KG1 (cell line): ENCODE measurements at places on chromosomes 7 and 10.

DNA sequence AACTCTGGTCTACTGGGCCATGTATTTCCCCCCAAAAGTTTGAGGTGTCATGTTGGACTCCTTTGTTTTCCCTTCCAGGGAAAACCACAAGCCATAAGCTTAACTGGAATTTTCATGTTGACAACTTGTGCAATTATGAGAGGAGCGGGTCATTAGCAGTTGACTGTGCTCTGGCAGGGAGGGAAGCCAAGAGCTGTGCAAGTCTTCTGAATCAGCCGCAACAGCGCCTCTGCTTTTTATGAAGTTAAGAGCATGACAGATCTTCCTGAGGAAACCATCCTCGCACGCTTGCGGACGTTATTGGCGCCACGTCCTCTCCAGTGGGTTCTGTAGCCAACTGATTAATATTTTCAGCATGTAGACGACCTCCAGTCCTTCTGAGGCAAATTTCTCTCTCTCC, 148.7 kb upstream of the MKI67 start:
- peak; percentile 45 for DNase-seq

- DNase-seq, result no peak
Measured at GRCh38 chr7:155769701-155770100, 42.6 kb downstream of the SHH start.

GRCh38 chr7:113045379-113045778, 41.2 kb downstream of the GPR85 start:
- no peak for DNase-seq

- no peak for DNase-seq
Measured at GRCh38 chr7:49371771-49372170, 401.7 kb upstream of the VWC2 start.

GRCh38 chr10:44587488-44588318, 202.8 kb upstream of the CXCL12 start:
- DNase-seq, result no peak

DNA sequence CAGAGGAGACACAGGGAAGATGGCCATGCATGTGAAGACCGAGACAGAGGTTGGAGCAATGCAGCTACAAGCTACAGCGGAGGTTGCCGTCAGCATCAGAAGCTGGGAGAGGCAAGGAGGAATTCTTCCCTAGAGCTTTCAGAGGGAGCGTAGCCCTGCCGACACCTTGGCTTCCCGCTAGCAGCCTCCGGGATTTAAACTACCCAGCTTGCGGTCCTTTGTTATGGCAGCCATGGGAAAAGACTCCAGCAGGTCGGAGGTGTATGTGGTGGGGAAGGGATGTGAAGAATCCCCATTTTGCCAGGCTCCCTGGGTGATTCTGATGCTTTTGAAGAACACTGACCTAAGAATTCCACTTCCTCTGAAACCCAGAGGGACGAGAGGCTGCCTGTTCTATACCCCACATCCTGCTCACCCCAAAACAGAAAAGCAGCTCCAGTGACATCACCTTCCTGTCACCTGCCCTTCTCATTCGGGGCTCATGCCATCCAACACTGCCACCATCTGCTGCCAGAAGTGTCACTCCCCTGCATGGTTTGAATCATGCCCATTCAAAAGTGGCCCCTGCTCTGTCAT, 3.3 kb upstream of the SEPHS1 start:
- DNase-seq, result no peak

DNA sequence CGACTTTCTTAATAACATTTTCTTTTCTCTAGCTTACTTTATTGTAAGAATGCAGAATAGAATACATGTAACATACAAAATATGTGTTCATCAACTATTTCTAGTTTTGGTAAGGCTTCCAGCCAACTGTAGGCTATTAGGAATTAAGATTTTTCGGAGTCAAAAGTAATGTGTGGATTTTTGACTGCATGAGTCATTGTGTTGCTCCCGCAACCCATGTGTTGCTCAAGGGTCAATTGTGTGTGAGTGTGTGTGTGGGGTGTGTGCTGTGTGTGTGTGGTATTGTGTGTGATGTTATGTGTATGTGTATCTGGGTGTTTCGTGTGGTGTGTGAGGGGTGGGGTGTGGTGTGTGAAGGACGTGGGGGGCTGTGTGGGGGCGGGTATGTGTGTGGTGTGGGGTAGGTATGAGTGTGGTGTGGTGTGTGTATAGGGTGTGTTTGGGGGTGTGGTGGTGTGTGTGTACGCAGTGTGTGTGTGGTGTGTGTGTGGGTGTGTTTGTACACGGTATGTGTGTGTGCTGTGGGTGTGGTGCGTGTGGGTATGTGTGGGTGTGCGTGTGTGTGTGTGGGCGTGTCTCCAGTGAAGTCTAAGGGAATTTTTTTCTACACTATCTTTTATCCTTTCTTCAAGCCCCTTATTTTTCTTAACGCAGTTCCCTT, 60.5 kb downstream of the RSU1 start:
- DNase-seq, result no peak

DNA sequence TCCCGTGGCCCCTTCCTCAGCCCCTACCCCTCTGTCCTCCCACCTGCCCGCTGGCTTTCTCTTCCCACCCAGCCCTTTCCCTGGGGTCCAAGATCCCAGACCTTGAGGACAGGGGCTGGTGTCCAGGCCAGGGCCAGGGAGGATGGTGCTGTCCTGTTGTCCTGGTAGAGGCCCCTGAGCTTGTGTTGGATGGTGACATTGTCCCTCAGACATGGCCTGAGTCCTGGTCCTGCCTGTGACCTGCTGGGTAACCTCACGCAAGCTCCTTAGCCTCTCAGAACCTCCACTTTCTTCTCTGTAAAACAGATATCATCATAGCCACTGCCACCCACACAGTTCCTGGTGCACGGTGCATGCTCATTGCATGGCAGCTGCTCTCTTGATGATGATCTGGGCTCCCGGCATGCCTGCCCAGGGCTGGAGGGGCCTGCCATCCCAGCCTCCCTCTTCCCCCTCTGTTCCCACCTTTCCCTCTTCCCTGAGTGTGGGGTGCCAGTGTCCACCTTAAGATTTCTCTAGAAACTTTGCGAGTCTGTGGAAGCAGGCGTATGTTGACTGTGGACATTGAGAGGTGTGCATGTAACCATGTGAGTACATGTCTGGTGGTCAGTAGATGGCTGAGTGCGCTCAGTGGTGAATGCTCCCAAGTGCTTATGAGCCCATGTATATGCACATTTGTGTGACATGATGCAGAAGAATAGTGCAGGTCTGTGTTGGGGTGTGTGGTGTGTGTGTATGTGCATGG, 60.4 kb downstream of the NEURL1 start:
- no peak for DNase-seq

DNA sequence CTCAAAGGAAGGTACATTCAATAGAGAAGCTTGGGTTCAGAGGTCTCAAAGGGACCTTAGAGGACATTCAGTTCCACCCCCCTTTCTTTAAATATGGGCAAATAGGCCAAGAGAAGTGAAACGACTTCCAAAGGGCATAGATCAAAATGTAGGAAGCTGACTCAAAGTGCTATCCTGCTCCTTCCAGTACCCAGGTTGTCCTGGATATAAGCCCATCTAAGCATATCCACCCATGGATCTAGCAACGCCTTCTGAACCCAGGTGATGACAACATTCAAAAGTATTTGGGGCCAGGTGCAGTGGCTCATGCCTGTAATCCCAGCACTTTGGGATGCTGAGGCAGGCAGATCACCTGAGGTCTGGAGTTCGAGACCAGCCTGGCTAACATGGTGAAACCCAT, 5.3 kb downstream of the ATXN7L1 start:
- no peak for DNase-seq

DNA sequence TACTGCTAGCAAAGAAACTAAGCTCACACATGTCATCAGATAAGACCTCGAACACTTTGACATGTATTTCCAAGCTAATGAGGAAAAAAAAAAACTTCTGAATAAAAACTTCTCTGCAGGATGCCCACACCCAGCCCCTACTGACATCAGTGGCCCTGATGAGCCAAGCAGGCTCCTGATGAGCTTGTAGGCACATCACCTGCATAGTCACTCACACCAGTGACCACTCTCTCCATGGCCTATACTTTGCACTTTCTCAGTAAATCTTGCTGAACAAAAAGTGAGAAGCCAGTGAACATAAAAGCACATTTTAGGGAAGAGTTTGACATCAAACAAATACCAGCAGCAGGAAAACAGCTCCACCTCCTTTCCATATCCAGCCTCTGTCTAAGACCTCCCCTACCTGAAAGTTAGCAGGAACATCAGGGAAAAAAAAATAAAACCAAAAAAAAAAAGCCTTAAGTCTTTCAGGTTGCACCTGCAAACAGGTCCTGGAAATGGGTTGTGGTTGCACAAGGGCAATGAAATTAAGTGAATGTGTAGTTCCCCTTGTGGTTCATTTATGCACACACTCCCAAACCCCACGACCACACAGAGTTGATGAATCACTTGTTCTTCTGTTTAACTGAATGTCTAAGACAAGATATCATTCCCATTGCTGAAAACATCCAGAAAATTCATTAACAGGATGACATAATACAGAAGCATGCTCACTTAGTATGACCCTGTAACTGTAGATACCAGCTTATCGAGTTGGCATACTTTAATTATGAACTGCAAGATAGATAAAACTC, 205.2 kb upstream of the PDE1C start:
- no peak for DNase-seq

GRCh38 chr10:70932392-70933196, 44.2 kb upstream of the PCBD1 start:
- no peak for DNase-seq

DNA sequence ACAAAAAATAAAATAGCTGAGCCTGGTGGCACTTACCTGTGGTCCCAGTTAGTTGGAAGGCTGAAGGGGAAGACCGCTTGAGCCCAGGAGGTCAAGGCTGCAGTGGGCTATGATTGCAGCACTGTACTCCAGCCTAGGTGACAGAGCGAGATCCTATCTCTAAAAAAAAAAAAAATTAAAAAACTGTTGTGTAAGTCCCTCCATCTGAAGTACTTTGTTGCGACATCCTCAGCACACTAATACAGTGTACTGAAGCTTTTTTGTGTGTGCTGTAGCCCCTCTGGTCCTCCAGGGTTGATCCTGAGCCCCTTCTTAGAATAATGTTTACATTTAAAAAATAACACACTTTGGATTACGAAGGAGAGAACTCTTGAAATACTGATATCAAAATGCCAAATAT, 71.3 kb downstream of the PFKFB3 start:
- no peak for DNase-seq

DNA sequence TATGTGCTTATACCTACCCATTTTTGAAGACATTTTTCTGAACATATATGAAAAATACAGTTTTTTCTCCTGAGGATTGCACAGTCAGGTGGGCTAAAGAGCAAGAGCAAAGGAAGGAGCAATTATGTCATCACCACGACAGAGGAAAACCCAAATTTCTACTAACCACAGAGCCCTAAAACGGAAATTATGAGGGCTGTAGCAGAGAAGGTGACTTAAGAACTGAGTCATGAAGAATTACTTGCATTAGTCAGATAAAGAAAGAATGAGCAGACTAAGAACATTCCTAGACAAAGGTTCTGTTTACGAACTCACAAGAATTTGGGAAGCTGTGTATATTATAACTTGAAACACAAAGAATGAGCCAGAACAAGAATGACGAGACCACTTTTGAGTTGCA, 974.4 kb downstream of the NXPH1 start:
- no peak for DNase-seq

GRCh38 chr7:143382126-143382790, 1.1 kb downstream of the ZYX start:
- no peak for DNase-seq

- DNase-seq, result no peak
Measured at GRCh38 chr7:122306320-122307227, 2.0 kb upstream of the FEZF1 start.

GRCh38 chr10:69223028-69223342, 2.9 kb downstream of the HKDC1 start:
- peak; percentile 69 for DNase-seq

GRCh38 chr7:81501220-81501619, 268.6 kb downstream of the HGF start:
- DNase-seq, result no peak

- DNase-seq, result no peak
Measured at GRCh38 chr7:88523645-88524044, 217.0 kb upstream of the STEAP4 start.

- no peak for DNase-seq
Measured at GRCh38 chr10:13758312-13758711, 171.5 kb downstream of the PRPF18 start.

DNA sequence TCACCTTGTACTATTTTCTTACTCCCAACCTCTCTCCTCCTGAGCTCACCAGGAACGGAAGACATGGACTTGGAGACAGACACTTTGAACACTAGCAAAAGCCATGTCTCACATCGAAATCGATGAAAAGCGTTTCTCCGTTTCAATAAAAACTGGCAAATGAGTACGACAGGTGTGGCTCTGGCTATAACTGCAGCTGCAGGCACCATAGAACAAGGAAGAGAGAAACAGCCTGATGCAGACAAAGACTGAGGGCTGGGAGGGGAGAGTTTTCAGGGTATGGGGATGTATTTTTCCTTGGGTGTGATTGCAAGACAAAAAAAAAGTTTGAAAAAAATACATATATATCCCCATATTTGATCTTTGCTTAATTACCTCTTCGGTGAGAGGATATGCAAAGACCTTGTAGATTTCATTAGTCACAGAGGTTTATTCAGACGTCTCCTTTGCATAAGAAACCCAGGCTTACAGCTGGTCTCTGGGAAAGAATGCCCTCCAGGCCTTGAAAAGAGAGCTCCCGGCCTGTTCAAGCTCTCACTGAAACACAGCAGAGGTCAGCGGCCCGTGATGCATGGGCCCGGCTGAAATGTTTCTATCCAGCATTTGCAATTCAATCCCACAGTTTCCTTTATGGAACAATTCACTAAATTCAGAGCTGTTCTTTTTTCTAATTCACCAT, 63.1 kb downstream of the TLL2 start:
- DNase-seq, result no peak

DNA sequence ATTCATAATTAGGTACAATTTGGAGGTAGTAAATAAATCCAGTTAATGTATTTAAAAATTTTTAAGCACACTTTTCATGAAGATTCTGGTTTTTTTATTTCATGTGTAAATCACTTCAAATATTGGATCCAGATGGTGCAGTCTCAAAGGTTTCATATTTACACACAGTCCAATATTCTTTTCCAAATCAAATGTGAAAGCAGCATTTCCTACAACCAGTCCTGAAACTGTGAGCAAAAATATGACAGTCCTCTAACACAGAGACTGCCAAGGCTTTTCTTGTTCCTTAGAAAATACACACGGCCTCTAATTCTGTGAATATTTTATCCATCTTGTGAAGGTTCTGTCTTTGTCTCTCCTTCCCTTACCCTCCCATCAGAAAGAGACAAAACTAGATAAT, 645.9 kb downstream of the ARL4A start:
- DNase-seq, result no peak

GRCh38 chr7:36916619-36917018, 192.3 kb upstream of the AOAH start:
- DNase-seq, result no peak

DNA sequence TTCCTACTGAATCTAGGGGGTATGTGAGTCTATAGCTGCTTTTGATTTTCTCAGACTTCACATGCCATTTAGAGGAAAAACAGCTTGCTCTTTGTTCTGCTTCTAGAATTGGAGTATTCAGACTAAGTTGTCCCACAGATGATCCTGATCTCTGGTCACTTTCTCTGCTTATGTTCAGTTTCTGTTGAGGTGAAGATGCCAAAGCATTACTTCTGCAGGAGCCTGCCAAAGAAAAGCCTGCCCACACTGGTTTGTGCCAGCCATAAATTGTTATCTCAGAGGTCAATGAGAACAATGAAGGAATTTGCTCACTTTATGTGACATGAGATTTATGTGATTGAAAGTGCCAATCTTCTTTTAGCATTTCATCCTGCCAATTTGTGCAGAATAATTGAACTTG, 163.6 kb downstream of the CDK14 start:
- no peak for DNase-seq
